ENCODE measurements at places on chromosomes 2 and 18.

DNA sequence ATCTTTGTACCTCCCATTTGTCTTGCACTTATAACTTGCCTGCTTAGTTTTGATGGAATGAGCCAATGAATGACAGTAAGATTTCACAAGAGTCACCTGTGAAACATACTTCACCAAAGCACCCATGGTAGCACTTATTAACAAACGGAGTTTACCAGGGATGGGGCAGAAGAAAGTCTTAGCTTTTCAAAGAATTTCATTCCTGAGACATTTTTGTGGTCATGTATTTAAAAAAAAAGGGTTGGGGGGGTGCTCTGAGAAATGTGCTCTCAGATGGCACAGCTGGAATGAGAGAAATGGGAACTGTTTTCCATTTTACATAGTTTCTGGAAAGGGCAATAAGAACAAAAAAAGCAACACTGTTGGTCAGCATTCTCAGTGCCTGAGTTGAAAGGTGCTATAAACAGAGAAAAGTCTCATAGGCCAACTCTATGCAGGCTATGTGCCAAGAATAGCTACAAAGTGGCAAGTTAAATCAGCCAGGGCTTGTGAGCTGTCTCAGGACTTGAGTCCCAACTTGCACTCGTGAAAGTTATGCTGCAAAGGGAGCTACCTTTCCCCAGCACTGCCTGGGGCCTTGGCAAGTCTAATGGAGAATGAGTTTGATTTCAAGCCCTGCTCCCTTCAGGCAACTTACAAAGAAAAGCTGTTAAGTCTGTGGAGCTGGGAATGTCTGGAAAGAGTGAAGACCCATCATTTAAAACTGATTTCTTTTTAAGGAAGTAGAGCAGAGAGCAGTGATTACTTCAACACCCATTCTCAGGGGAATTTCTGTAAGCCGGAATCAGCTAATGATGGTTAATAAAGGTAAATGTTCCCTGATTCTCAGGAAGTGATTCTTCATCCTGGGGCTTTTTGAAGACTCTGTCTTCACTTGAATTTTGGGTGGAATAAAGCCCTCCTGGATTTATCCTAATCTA is 170.6 kb downstream of the SLC8A1 start:
- DNase-seq: no peak

DNA sequence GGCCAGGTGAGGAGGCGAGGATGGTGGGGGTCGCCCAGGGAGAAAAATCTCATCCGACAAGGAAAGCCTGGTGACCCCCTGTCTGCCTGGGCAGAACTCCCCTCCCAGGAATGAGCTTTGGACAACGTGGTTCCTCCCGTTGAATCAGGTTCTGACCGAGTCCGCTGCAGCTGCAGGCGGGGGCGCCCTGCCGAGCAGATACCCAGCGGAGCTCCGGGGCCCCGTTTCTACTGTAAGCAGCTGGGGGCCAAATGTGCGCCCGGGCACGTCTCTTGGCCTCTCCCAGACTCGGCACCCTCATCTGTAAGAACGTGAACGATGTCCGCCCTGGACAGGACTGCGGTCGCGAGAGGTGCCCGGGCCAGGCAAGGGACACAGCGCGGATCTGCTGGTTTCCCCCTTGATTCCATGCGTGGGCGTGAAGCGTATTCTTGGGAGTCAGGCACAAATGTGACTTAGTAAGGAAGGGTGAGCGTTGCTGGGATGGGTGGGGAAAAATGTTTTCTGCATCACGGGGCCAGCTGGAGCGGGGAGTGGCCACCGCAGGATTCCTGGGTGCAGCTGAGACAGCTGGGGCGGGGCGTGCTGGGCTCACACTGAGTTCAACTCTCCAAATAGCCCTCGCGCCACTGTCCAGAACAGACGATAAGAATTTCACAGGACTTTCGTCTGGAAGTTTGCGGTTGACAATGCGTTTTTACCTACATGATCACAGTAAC is 20.2 kb upstream of the TUBB6 start:
- DNase-seq: no peak

DNA sequence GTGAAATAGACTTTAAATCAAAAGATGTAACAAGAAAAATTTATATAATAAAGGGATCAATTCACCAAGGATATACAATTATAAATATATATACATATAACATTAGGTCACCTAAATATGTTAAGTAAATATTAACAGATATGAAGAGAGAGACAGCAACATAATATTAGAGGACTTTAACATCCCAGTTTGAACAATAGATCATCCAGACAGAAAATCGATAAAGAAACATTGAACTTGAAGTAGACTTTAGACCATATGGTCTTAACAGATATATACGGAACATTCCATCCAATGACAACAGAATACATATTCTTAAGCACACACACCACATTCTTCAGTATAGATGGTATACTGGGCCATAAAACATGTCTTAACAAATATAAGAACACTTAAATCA is 649.6 kb upstream of the SETBP1 start:
- no peak for DNase-seq

- DNase-seq: peak; percentile 23
Measured at GRCh38 chr18:23539296-23539695, 36.0 kb downstream of the RMC1 start.

DNA sequence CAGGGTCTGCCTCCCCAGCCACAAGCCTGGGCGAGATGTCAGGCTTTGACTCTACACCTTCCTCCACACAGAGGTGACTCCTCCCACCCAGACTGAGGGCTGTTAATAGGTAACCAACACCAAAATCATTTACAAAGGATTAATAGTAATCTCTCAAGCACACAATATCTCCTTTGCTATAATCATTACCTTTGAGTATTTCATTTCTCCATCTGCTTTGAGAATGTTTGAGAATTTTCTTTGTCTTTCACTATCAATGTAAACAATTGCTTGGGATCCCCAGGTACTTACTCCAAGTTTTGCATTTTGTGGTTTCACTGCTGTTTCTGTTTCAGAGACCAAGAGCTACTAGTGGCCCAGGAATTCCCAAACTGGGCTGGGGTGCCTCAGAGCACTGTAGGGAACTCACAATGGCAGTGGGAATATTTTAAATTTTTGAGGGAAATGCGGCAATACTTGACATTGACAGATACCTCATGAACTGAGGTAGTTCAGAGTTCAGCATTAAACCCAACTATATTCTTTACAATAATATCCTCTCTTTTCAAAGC is 166.4 kb upstream of the MGAT5 start:
- DNase-seq: no peak

GRCh38 chr18:26765498-26765897 is 100.0 kb downstream of the AQP4 start:
- DNase-seq: no peak

- no peak for DNase-seq
Measured at GRCh38 chr2:64793701-64794100, 140.0 kb upstream of the SERTAD2 start.

- DNase-seq: peak; percentile 42
Measured at GRCh38 chr2:17752892-17753802, 463 bp downstream of the SMC6 start.

DNA sequence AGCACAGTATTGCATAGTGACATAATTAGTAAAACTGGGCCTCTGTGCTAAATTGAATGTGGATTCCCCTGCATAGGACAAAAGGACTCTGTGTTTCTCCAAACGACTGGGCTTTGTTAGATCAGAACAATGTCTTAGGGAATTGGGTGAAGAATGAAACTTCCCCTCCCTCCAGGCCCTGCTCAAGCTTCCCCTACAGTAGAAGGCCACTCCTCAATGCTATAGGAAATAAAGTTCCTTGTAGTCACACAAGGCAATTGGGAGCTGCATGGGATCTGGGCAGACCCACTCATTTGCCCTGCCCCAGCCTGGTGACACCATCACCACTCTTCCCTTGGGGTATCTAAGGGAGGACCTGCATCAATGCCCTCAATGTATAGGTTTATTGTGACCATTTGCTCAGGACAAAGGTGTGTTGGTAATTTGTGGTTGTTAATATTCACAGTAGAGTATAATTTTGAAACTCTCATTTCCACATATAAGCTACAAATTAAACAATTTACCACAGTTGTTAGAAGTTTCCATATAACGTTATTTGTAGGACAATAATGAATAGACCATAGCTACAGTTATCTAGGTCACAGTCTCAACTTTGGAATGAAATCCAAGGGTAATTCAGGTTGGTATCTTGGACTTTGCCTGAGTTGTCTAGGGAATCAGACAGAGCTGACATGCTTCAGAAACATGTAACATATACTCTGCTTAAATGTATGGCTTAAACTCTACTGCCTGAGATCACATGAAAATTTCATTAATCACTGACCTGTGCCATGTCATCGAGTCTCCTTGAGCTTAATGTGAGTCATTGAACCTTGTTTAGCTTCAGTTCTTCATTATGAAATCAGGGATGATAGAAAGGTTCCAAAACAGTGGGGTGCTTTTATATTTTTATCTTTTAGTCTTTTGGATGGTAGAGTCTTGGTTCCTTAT is 64.8 kb upstream of the DARS1 start:
- DNase-seq: peak; percentile 70

DNA sequence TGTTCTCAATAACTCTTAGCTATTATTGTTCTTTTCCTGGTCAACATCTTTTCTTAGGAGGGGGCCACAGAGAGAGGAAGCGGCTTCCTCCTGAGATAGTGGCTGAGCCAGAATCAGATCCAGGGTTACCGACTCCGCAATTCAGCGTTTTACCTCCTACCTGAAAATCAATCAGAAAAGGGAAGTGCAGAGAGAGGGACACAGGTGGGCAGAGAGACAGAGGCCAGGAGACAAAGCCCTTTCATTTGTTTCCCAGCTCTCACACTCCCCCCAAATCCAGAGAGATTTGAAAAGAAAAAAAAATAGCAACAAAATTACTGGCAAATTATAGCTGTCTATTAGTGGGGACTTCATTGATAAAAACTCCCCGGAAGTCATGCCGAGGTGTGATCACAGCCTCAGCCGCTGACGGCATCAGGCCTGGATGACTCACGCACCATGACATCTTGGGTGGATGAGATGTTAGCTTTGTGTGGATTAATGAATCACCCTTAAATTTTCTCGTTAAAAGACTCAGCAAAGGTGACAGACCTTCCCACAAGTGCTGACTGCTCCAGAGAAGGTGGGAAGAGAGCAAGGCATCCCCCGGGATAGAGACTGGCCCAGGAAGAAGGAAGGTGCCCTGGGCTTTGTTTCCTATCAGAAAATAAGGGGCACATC is 120.7 kb downstream of the LOXHD1 start:
- DNase-seq: no peak

GRCh38 chr2:138964418-138964817 is 184.2 kb upstream of the NXPH2 start:
- DNase-seq: no peak

DNA sequence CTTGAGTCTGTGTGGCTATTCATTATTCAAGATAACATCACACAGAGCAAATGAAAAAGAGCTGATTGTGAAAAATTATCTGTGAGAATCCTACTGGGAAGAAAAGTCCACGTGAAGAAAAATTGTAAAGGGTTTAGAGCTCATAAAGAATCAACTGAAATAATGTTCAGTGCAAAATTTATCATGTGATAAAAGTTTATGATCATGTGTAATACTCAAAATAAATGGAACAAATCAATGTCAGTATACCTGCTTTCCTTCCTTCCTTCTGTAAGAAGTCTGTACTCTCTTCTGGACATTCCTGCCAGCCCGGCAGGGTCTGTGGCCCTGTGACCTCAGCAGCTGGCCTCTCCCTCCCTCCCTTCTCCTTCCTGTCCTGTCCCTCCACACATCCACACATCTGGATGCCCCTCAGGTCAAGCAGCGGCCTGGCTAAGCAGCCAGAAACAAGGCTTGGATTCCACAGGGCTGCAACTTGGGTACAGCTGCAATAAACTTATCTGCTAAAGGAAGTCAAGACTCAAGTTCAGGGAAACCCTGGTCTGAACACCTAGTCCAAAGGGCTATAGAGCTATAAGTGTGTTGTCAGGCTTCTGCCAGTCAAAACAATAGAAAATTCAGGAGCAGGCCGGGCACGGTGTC is 172.1 kb downstream of the MREG start:
- DNase-seq: no peak

GRCh38 chr2:80238692-80239469 is 65.7 kb downstream of the LRRTM1 start:
- no peak for DNase-seq

GRCh38 chr2:16114836-16115235 is 174.5 kb downstream of the MYCN start:
- no peak for DNase-seq

DNA sequence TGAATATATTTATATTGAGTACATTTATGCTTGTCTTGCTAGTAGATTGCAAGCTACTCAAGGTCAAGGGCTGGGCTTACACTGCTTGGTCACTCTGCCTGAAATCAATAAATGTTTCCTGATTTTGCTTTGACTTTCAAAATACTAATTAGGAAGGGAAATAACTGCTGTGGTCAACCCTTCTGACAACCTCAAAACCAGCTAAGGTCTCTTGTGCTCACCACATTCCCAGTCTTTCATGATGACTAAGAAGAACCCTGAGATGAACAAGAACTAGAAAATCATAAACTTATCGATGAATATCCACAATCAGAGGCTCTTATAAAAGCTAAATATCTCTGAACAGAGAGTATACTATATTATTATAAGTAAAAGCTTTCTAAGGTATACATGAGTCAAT is 33.3 kb downstream of the ABCB11 start:
- no peak for DNase-seq

- no peak for DNase-seq
Measured at GRCh38 chr2:164711766-164712138, 90.5 kb upstream of the GRB14 start.

- peak; percentile 24 for DNase-seq
Measured at GRCh38 chr2:181305301-181306123, 151.7 kb upstream of the ITGA4 start.

DNA sequence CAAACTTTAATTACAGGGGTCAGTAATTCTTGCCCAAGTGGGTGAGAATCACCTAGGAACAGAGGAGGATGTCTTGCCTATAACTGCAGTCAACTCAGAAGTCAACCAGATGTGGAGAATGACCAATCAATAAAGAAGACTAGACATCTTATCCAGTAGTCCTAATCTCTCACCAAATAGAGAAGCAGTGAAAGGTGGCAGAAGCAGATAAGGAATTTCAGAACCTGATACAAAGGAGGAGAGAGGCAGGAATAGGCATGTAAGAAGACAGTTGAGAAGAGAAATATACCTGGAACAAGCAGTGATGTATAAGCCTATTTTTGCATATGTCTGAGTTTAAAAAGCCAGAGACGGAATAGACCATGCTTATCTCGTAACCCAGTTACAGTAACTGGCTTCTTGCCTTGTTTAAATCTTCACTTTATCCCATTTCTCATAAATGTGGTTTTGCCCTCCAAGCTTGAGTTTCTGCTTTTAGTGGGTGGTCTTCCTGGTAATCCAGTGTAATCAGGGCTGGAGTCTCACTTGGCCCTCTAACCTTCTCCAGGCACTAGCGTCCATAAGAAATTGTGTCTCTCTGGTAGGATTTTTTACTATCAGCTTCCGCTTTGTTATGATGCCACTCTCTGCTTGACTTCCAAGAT is 401.0 kb downstream of the SUCLG1 start:
- DNase-seq: no peak

DNA sequence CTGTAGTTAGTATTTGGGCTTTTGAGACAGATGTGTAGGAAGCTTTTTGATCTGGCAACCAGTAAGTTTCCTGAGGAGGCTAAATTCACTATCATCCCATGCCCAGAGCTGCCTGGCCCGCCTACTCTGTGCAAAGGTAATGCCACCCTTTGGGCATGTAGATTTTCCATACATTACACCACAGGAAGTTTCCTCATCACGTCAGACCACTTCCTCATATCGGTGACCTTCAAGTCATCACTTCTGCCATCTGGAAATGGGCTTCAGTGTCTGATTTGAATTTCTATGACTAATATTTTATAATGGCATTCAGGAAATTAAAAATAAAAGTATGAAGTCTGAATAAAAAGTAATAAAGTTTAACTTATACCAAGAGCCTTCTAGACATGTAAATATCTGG is 825.4 kb downstream of the DCDC2C start:
- no peak for DNase-seq
